ENCODE measurements at places on chromosomes 7 and 10.
A peak's percentile ranks its signal among the peaks of the same experiment; 100 is the strongest.

DNA sequence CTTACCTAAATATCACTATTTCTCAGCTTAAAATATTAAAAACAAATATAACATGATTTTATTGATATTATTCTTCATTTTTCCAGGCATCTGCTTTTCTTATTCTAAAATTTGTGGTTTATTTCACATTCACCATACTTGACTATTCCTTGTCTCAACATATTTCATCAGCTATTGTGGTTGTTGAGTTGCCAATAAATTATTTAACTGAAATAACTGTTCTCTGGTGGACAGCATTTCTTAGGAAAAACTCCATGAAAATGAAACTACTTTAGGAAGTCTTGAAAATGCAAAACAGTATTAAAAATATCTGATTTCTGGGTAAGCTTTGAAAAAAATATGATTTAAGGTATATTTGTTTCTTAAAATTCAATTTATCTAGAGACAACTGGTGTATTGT, 122.9 kb upstream of the SEMA3A start:
- no peak for DNase-seq

- no peak for DNase-seq
These were observed 1210.5 kb upstream of the SORCS1 start for GRCh38 chr10:108374991-108375390.

DNA sequence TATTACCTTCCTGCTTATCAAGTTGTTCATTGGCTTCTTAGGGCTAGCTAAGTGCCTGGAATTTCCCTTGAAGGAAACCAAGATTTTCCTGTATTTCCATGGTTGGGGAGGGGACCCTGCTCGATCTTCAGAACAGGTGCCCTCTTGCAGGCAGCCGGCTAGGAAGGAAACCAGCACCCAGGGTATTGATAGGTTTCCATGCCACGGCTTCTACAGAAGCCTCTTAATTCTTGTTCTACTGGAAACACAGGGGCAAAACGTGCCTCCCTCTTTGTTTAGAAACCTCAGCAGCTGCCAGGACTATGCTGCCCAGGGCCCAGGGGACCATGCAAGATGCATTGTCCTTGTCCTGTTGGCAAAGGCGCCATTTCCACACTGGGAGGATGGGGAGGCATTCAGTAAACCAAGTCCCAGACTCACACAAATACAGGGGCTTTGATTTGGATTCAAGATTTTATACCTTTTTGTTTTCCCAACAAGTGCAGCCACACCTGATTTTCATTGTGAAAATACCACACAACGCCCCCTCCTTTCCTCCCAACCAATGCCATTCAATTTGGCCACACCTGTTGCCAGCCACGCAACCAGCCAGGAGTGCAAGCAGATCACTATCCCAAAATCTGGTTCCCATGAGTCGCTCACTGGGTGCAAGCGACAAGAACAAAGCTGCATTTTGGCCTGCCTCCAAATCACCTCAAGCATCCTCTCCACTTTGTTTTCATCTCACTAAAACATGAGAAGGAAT, 29.6 kb downstream of the C10orf71 start:
- DNase-seq, result no peak

GRCh38 chr10:24419066-24419465, 210.1 kb downstream of the KIAA1217 start:
- DNase-seq, result no peak

- no peak for DNase-seq
These were observed 255.0 kb downstream of the RPS24 start for GRCh38 chr10:78288663-78289062.

GRCh38 chr7:143417734-143418383, 9.2 kb upstream of the EPHA1 start:
- no peak for DNase-seq

GRCh38 chr10:63421591-63421990, 44.2 kb downstream of the JMJD1C start:
- no peak for DNase-seq

DNA sequence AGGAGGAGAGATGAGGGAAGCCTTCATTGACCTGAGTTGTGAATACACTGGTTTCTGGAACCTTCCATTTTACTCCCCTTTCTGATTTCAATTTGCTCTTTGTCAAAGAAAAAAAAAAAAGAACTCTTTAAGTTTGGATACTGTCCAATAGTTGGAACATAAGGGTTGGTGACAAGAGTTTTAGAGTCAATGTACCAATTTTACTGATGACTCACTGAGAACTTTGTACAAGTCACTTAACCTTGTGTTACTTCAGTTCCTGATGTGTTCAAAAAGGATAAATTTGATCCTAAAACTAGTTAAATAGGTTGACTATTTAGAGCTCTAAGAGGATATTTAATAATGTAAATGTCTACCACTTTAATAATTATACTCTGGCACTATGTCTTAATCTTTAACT, 4.1 kb upstream of the CDK14 start:
- DNase-seq, result no peak

GRCh38 chr7:132207211-132207610, 369.1 kb downstream of the PLXNA4 start:
- DNase-seq, result no peak

DNA sequence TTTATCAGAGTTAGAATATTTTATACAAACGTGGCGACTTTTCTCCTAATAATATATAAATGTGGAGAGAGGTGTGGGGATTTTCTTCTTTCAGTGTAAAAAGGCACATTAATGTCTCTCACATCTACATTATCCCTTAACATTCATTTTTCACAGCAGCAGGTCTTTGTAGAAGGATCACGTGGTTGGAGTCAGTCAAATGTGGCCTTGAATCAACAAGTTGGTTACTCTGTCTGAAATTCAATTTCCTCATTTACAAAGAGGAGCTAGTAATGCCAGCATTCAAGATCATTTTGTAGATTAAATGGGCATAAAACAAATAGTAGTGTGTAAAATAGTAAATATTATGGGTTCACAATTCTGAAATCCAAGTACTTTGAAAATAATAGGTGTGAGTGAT, 183.1 kb upstream of the SEMA3E start:
- DNase-seq, result no peak

GRCh38 chr7:1560620-1561031, 4.6 kb upstream of the TMEM184A start:
- DNase-seq, result no peak

DNA sequence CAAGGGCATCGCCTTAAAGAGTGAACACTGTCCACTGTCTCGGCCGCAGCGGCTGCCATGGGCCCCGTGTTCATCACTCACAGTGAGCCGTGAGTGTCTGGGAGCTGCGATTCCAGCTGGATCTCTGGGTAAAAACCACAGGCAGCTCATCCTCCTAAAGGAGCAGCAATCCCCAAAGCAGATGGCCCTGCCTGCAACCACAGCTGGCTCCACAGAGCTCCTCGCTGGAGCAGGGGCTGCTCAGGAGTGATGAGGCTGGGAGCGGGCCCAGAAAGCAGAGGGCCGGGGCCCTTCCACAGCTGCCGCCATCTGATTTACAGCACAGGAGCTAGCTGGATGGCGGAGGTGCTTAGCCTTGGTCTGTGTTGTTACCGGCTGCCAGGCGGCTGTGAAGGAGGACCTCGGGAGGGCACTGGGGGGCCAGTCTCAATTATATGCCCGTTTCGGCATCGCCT, 6.6 kb upstream of the TMEM184A start:
- no peak for DNase-seq

DNA sequence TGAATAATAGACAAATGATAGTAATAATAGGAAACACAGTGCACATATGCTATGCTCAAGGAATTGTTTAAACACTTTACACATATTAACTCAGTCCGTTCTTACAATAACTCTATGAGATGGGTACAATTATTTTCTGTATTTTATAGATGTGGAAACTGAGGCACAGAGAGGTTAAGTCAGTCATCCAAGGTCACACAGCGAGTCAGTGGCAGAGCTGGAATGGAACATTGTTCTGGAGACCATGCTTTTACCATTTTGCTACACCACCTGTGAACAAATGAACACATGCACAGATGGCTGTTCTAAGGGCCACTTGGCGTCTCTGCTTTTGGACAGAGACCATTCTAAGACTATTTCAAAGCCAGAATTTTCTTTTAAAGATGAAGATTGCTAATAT, 26.9 kb upstream of the MTPN start:
- DNase-seq, result no peak

- DNase-seq, result no peak
These were observed 112.4 kb upstream of the JAZF1 start for GRCh38 chr7:28292834-28293526.

DNA sequence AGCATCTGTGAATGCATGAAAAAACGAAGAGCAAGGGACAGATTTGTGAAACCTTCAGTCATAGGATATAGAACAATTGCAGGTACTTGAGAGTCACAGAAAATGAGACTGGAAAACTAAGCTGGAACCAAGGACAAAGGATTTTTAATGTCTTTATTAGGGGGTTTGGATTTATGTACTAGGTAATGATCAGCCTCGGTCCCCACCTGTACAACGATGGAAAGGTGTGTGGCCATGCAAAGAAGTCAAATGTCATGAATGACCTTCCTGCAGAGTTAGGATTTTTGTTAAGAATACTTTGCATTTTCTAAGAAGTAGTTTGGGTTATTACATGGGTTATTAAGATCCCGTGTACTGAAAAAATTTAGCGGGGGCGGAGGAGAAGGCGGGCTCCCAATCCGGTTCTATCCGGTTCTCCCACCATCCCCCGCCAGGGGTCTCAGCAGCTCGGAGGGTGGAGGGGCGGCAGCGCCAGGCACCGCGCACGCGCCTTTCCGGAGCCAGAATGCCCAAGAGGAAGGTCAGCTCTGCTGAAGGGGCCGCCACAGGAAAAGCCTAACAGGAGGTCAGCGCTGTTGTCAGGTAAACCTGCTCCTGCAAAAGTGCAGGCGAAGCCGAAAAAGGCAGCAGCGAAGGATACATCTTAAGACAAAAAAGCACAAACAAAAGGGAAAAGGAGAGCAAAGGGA, 327.5 kb upstream of the PLXDC2 start:
- no peak for DNase-seq

DNA sequence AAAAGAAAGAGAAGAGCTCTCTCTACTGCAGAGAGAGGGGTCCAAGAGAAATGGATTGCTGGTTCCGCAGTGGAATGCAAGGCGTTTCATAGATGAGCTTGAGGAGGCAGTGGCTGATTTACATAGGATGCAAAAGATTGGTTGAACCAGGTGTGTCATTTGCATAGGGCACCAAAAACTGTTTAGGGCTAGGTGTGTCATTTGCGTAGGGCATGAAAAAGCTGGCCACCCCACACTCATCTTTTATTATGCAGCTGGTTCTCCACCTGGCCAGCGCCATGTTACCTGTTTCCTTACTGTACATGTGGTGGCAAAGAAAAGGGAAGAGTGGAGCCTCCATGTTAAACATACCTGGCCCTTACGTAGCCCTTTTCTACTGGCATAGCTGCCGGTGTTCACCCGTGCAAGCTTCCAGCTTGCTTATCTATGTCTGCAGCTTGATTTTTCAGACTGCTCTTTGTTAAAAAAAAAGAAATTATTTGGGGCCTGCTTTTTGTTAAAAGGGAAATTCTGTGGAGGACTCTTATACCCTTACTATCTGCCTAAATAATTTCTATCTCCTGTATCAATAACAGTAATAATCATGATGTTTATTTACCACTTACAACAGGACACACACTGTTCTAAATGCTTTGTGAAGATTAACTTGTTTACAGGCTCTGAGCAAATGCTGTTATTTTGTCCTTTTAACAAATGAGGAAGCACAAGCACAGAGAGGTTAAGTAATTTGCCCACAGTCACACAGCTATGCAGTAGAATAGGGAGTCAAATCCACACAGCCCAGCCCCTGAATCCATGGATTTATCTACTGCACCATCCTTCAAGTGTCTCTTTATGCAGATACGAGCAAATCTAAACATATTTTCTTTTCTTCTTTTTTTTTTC, 33.3 kb downstream of the CASP7 start:
- no peak for DNase-seq

DNA sequence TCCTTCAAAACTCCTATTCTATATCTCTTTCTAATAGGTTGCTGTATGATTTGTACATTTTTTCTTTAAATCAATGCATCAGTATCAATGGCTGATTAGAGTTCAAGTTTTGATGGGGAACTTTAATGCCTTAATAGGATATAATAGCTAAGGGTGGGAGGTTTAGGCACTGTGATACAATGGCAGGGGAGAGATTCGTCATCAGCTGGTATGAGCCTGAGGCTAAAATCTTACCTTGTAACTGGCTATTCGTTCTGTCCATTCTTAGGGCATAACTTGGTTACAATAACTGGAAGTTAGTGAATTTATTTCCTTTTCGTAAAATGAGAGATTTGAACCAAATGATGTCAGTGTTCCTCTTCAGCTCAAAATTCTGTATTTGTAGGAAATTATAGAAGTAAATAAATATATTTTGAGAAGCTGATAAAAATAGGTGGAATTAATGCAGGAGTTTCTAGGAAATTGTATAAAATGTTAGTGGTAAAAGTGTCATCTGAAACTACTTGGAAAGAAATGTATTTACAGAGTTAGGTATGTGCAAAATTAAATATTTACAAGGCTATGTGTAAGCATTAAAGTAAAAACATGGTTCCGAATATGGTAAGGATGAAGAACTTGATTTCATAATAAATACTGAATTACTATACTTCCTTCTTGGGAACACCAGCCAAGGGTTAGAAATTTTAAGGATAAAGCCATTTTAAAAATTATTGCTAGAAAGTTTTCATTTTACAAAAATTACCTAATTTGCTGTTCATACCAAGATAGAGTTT, 27.5 kb upstream of the NAMPT start:
- no peak for DNase-seq

GRCh38 chr7:146370171-146370570, 253.6 kb downstream of the CNTNAP2 start:
- DNase-seq, result no peak

GRCh38 chr10:80144067-80144695, 11.7 kb downstream of the PLAC9 start:
- DNase-seq, result peak; percentile 4

GRCh38 chr10:130882906-130883305, 428.6 kb downstream of the TCERG1L start:
- no peak for DNase-seq

GRCh38 chr10:50415292-50415691, 164.0 kb upstream of the ASAH2 start:
- DNase-seq, result no peak

DNA sequence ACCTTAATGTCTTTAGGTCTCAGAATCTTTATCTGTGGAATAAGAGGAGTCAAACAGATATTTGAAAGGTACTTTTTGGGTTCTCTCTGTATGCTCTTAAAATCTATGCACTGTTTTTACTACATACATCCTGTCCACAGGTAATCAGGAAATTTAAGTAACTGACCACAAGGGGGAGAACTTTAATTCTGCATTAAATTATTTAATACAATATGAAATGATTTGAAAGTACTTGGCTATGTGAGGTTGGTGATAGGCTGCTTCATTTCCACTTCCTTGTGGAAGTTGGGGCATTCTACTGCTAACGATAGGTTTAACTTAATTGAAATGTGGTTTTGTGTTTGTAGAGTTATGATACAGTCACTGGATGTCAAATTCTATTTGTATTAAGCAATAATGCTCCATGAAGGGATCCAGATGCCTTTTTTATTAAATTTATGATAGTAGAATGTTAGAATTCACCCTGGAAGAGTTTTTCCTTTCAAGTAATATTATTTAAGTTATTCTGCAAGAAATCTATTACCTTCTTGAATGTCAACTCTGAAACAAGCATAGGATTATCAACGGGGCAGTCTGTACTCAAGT, 6.0 kb downstream of the TEX47 start:
- no peak for DNase-seq

GRCh38 chr7:120703585-120704240, 154.2 kb downstream of the TSPAN12 start:
- DNase-seq, result no peak

Data from NCI-H1105 (cell line).